ENCODE measurements at places on chromosomes 7 and 10. TPM values are rescaled to one million over a fixed set of nuclear protein-coding genes. Genes with fewer than 3 reads are reported as not detected.

The TRIM24 gene
- polyA plus RNA-seq, result 5.4 TPM

The GSAP gene
- polyA plus RNA-seq, result 7.0 TPM

The TCAF2 gene
- polyA plus RNA-seq, result 1.9 TPM

GRCh38 chr10:52635651-52636050 is 136.9 kb downstream of the MBL2 start:
- DNase-seq, result no peak

- no peak for DNase-seq
Observed at GRCh38 chr10:87844837-87845623, 18.3 kb downstream of the KLLN start.

DNA sequence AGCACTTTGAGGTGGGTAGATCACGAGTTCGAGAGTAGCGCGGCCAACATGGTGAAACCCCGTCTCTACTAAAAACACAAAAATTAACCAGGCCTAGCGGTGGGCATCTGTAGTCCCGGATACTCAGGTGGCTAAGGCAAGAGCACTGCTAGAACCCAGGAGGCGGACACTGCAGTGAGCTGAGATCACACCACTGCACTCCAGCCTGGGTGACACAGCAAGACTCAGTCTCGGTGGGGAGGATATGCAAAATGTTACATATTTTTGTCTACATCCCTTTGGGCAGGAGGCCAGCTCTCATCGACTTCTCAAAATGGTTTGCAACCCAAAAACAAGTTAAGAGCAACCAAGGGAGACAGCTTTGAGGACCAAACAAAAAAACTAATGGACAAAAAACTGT is 8.2 kb downstream of the ATE1 start:
- DNase-seq, result no peak

GRCh38 chr10:104680467-104681401 is 39.6 kb downstream of the SORCS3 start:
- DNase-seq, result no peak

DNA sequence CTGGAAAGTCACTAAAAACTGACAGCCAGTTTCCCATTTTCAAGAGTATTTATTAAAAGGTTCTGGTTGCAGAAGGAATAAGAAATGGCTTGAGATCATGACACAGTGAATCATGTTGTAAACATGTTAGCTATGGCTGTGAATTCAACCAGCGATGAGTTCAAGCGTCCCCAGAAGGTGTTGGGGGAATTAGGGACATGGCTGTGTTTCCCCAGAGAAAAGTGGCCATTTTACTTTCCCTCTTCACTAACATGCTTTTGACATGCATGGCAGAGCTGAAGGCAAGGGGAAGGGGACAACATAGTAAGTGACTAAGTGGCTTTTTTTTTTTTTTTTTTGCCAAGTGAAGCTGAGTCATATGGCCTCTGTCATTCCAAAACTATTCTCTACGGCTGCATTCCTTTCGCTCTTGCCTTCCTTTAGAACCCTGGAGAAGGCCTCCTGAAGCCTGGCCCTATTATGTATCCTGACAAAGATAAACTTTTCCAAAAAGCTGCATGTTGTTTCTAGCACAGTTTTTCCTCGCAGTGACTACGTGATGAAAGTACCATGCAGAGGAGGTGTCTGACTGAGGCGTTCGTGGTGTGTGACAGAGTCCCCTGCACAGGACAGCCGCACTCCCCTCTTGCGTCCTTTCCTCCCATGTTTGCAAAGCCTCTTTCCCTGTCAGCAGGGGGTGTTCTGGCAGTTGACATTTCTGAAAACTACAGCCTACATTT is 46.9 kb downstream of the EGFR start:
- DNase-seq, result no peak
